Hepatic stellate cell (primary cell): ENCODE measurements at places on chromosomes 2 and 18.

GRCh38 chr2:29576231-29576630 lies 345.2 kb downstream of the ALK start:
- DNase-seq: no peak

DNA sequence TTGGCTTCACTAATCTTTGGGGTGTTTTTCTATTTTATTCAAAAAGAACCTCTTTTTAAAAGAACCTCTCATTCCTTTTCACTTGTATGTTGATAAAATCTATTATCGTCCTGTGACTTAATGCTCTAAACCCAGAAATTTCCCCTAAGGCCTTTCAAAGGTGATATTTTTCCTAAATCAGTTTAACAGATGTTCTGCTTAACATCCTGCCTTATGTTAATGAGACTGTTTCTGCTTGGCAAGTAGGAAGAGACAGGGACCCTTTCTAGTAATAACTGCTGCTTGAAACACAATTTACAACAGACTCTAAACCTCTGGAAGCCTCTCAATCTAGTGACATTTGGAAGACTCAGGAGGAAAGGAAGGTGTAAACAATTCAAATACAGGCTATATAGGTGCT lies 128.8 kb downstream of the KCNJ3 start:
- DNase-seq: no peak

DNA sequence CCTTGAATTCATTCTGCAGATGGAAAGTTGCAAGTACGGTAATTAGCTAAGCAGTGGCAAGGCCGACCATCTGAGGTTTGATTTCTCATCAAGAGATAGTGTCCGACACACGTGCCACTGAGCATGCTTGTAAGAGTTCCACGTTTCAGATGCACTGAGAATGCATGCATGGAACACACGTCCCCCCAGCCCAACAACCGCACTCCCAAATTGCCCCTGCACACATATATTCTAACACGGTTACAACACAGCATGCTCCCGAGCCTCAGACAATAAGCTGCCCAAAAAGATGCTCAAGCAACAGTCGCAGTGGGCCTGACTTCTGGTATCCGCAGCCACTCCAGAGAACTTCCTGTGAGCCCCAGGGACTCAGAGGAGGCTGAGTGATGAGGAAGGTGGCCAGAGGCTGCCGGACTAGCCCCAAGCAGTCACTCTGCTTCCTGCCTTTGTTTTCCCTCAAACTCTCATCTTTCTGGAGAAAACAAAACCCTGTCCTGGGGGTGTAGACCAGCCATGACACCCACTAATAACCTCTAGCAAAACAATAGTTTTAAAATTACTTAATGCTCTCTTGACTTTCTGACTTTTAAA lies 204.0 kb downstream of the TGIF1 start:
- no peak for DNase-seq

- DNase-seq: no peak
Observed at GRCh38 chr2:107721178-107721577, 105.5 kb upstream of the RGPD4 start.

DNA sequence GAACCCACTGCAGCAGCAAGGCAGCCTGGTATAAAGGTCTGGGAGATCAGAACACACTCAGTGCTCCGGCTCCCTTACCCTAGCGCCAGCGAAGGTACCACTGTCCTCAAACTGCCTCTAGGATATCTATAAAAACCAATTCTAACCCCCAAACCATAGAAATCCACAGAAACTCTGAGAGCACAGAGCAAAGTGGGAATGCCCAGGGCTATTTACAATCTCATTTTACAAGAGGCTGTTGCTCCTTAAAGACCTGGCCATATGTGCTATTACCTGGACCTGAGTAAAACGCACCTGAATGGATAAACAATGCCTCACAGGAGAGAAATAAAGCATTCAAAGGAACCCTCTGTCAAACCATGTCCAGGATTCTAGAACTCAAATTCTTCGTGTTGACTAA lies 4.3 kb downstream of the STK39 start:
- no peak for DNase-seq
